ENCODE measurements at places on chromosomes 12 and 14. TPM values are rescaled to one million over a fixed set of nuclear protein-coding genes. Genes with fewer than 3 reads are reported as not detected.
A peak's percentile ranks its signal among the peaks of the same experiment; 100 is the strongest.

DNA sequence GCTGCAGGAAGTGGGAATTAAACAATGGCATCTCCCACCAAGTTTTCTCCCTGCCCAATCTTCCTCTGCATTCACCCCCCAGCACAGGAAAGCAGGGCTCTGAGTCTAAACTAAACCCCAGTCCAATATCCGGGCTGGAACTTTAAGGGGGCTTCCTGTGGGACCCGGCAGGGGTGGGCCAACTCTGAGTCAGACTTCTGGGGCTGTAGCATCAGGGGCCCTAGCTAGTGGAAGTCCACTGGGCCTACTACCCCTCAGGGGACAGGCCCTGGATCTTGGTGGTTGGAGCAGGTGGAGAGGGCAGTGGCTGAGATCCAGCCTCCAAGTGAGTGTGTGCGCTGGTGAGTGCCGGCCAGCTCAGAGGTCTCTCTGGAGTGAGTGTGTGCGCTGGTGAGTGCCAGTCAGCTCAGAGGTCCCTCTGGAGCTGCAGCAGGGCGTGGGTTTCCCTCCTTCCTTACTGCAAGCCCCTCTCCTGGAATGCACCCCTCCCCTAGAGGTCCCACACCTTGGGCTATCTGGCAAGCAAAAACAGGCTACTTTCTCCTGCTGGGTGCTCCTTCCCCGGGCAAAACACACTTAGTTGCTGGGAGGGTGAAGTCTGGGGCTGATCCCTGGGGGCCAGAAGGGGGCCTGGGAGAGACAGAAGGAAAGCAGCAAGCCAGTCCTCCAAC is 5.6 kb upstream of the LHX5 start:
- peaks cover 70% of the 10 kb centered on the region for H3K27me3 ChIP-seq
- no peak overlapping the region for H3K27ac ChIP-seq
- H3K4me3 ChIP-seq: no peak overlapping the region
- no peaks in the 10 kb centered on the region for H3K4me1 ChIP-seq

DNA sequence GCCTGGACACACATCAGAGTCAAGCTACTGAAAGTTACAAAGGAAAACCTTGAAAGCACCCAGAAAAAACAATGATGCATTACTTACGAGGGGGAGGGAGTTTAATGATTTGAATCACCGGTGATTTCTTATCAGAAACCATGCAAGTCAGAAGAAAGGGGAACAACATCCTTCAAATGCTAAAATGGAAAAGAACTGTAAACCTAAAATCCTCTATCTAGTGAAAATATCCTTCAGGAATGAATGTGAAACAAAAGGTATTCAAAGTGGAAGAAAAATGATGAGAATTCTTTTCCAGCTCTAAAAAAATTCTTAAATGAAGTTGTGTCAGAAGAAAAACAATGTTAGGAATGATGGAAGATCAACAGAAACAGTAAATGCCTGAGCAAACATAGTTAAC is 16.8 kb downstream of the SCAF11 start:
- H3K27ac ChIP-seq: peak overlapping the region; percentile 2
- DNase-seq: peak; percentile 65
- H3K36me3 ChIP-seq: peaks cover 4% of the 10 kb centered on the region
- no peaks in the 10 kb centered on the region for H3K27me3 ChIP-seq

GRCh38 chr12:40248034-40248433 is 23.2 kb downstream of the LRRK2 start:
- no peaks in the 10 kb centered on the region for H3K36me3 ChIP-seq
- H3K4me1 ChIP-seq: no peaks in the 10 kb centered on the region
- no peak overlapping the region for H3K27ac ChIP-seq
- no peak overlapping the region for H3K4me3 ChIP-seq
- no peak for DNase-seq

DNA sequence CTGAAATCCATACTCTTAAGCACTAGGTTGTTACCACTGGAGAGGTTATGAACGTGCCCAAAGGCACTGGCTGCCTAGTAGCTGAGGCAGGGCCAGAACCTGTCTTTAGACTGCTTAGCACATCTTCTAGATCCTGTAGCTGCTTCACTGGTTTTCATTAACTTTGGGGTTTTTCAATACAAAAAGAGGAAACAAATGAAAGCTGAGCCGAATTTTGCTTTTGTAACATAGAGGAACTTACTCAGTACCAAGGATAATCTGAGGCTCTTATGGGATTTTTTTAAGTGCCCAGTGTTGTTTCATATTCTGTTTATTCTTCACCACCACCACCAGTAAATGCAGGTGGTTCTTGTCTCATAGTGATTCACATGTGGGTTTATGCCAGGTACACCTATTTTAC is 396.1 kb downstream of the RAD51B start:
- no peak overlapping the region for H3K4me3 ChIP-seq
- peaks cover 9% of the 10 kb centered on the region for H3K4me1 ChIP-seq
- H3K36me3 ChIP-seq: no peaks in the 10 kb centered on the region

- no peak overlapping the region for H3K27ac ChIP-seq
- no peaks in the 10 kb centered on the region for H3K27me3 ChIP-seq
- H3K4me3 ChIP-seq: no peak overlapping the region
- peaks cover 5% of the 10 kb centered on the region for H3K4me1 ChIP-seq
Observed at GRCh38 chr14:66074537-66074936, 411.6 kb upstream of the CCDC196 start.

DNA sequence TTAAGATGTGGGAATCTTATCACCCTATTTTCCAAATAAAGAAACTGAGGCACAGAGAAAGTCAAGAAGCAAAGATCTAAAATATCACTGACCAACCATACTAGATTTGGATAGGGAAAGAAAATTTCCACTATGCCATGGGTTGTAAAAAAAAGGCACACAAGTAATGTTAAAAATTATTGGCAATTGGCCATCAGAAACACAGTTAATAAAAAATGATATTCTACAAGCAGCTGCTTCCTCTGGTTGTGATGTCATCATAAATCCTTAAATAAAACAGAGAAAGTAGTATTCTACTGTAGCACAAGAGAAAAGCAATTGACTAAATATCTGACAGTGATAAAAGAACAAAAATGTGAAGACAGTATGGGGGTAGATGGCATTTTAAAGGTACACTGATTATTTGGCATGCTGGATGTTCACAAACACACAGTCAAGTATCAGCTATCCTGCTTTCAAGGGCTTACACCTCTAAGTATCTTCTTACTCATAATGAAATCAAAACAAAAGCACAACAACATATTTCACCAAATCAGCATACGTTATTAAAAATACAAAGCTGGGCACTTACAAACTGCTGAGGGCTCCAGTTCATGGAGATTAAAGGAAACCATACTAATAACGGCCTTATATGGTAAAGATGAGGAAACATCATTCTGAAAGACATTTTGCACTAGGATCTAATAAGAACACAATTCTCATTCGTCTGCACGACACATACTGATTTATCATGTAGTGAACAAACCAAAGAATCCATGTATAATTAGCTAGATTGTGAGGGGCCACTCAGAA is 45.7 kb downstream of the CORO1C start:
- peaks cover 8% of the 10 kb centered on the region for H3K36me3 ChIP-seq
- H3K4me1 ChIP-seq: peaks cover 41% of the 10 kb centered on the region
- peak; percentile 25 for DNase-seq
- H3K27ac ChIP-seq: peak overlapping the region; percentile 39
- H3K4me3 ChIP-seq: no peak overlapping the region
- H3K27me3 ChIP-seq: no peaks in the 10 kb centered on the region

DNA sequence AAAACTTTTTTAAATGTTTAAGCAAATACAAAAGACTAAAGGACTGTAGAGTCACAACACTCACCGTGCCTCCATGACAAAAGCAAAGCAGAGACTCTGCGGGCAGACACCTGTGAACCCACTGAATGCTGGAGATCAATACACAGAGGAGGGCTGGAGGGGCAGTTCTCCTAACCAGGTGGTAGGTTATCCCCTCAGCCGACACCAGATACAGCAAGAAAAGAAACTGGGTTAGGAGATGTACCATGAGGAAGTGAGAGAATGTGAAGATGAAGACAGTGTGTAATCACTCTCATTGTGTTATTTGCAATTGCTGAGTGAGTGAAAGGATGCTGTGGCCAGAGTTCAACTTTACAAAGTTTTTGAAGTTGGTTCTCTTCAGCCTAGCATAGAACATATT is 480.3 kb downstream of the BCL11B start:
- H3K4me3 ChIP-seq: no peak overlapping the region
- H3K27ac ChIP-seq: no peak overlapping the region
- H3K36me3 ChIP-seq: no peaks in the 10 kb centered on the region
- H3K4me1 ChIP-seq: no peaks in the 10 kb centered on the region
- no peaks in the 10 kb centered on the region for H3K27me3 ChIP-seq

GRCh38 chr12:39375206-39375808 is 67.6 kb downstream of the KIF21A start:
- no peak overlapping the region for H3K27ac ChIP-seq
- no peak overlapping the region for H3K4me3 ChIP-seq
- peak; percentile 54 for DNase-seq
- no peaks in the 10 kb centered on the region for H3K27me3 ChIP-seq
- no peaks in the 10 kb centered on the region for H3K4me1 ChIP-seq

DNA sequence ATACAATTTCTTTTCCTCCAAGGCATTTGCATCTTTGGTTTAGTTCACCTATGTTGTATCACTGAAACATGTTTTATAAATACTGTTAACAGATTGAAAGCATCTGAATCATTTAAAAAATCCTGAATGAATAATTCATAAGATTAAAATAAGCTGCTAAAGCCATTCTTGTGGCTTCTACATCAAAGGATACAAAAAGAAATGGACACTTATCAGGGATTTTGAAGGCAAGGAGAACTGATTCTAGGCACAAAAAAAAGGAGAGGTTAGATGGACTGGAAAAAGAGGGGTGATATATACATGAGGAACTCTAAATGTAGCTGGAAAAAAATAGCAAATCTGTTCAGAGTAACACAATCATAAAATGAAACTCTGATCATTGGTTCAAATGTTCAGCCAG is 5.8 kb upstream of the OVCH1 start:
- H3K4me1 ChIP-seq: no peaks in the 10 kb centered on the region
- no peak overlapping the region for H3K4me3 ChIP-seq
- no peaks in the 10 kb centered on the region for H3K36me3 ChIP-seq
- no peak overlapping the region for H3K27ac ChIP-seq
- peaks cover 3% of the 10 kb centered on the region for H3K27me3 ChIP-seq

DNA sequence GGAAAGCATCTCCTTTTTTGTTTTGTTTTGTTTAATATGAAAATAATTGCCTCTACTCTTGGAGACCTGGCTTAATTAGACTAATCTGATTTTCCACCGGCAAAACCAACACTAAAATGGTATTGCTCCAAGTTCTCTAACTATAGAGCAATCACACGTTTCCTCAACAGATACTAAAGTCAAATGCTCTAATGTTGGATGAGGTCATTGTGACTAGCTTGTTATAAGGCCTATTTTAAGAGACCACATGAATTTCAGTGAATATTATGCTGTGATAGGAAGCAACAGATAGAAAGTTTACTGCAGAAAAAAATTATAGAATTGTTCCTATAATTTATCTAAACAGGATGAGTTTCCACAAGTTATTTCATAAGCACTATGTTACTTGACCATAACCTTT is 3.3 kb upstream of the CCDC196 start:
- H3K36me3 ChIP-seq: no peaks in the 10 kb centered on the region
- DNase-seq: no peak
- no peaks in the 10 kb centered on the region for H3K4me1 ChIP-seq
- H3K27ac ChIP-seq: no peak overlapping the region

DNA sequence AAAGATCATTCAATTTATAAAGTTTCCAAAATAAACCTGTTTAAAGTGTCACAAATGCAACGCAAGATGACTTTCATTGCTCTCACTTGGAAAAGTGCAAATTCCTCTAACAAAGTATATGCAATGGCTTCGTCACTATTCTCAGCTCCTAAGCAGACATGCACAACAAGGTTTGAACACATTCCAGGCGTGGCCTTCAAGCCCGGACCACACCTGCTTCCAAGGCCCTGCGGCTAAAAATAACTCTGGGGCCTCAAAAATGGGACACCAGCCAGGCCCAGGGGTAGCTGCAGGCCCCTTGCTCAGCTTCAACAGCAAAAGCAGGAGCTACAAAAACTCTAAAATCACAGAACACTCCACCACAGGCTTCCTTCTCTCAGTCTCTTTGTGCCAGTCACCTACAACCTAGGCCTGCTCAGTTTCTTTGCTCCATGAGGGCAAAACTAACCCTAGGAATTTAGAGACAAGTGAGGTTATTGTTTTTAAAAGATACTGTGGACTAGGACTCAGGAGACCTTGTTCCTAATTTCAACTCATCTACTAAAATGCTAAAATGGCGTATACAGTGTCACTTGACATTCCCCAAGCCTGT is 29.3 kb downstream of the DUSP16 start:
- H3K4me1 ChIP-seq: no peaks in the 10 kb centered on the region
- H3K4me3 ChIP-seq: no peak overlapping the region
- DNase-seq: peak; percentile 57
- H3K27me3 ChIP-seq: no peaks in the 10 kb centered on the region

Gene AKAP3
- total RNA-seq: 1.4 TPM

Gene LMBR1L
- total RNA-seq: 58.7 TPM

Gene ZDHHC22
- 0.50 TPM for total RNA-seq

All from astrocyte (in vitro differentiated cells and primary cell).